ENCODE measurements at places on chromosomes 4 and X.

- DNase-seq = no peak
Measured at GRCh38 chr4:82425478-82425877, 4.8 kb downstream of the HNRNPDL start.

DNA sequence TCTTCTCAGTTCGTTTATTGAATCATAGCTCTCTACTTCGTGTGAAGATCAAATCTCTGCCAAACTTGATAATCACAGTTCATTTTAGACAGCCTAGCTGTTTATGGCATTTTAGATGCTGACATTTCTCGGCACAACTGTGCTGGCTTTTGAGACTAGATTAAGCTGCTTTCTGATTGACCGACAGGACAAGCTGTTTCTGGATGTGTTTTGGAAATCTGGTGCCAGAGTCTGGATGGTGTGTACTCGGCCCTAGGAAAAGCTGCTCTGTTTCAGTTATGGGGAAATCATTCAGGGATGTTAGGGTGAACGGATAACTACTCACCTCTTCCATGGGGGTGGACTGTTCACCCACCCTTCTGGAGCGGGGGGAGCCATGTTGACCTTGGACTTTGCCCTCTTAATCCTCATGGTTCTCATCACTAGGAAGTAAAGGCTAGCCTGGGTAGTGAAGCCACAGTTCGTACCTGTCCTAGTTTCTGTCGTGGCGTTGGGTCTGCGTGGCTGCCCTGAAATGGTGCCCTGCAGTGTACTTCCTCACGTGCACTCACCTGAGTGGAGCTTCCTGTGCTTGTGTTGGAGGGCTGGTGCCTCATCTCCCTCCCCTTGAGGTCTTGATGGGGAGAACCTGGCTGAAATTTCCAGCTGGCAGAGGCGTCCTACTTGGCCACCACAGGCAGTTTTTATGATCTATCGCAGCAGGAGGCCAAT, 13.7 kb upstream of the WDR1 start:
- DNase-seq = no peak

DNA sequence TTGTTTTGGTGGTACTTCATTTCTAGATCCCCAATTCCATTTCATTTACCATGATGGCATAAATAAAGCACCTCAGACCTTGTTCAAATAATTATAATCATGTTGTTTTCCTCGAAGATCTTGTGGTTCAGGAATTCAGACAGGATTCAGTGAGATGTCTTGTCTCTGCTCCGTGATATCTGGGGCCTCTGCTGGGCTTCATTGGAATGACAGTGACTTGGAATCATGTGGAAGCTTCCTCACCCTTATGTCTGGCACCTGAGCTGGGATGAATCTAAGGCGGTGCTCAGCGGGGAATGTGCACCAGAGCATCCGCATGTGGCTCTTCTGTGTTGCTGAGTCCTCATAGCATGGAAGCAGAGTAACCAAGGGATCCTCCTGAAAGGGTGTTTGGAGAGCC, 132.2 kb downstream of the VEGFC start:
- DNase-seq = no peak

DNA sequence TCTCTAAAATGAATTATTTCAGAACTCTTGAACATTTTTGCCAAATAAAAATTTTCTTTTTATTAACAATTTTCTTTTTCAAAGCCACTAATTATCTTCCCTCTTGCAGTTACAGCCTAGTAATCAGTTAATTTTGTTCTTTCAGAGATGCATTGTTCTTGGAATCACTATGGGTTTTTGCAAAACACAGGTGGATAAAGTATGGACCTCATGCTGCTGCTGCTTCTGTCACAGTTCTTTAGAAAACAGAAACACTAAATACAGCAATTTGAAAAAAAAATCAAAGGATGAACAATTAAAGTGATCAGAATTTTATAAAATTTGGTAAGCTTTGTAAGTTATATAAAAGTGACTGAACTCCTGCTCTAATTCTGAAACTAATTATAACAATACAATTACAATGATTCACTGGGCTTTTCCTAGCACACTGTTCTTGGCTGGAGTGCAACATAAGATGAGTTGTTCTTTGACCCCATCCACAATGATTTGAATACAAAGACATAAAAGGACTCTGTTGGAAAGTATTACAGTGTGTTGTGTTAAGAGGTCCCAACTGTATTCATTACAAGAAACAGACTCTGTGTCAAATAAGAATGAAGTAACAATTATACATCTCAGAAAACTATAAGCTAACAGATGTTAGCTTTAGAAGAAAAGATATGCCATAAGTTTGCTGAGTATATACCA, 59.4 kb upstream of the GK2 start:
- no peak for DNase-seq

- no peak for DNase-seq
Measured at GRCh38 chr4:23504083-23504482, 385.8 kb downstream of the PPARGC1A start.

DNA sequence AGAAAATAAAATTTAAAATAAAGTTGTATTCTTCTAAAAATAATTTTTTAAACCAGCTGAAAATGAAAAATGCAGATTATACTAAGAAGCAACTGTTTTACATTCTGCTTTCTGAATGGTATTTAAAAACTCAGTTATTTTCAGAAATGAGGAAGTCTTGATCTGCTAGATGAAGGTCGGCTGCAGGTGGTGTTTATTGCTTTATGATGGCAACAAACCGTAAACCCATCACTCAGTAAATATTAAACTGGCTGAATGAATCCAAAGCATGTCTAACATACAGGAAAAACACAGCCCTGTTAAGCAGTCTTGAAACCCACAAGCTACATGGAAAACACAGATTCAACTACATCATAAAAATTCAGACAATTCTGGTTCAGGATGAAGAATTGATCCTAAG, 29.3 kb downstream of the DYNLT3 start:
- no peak for DNase-seq

DNA sequence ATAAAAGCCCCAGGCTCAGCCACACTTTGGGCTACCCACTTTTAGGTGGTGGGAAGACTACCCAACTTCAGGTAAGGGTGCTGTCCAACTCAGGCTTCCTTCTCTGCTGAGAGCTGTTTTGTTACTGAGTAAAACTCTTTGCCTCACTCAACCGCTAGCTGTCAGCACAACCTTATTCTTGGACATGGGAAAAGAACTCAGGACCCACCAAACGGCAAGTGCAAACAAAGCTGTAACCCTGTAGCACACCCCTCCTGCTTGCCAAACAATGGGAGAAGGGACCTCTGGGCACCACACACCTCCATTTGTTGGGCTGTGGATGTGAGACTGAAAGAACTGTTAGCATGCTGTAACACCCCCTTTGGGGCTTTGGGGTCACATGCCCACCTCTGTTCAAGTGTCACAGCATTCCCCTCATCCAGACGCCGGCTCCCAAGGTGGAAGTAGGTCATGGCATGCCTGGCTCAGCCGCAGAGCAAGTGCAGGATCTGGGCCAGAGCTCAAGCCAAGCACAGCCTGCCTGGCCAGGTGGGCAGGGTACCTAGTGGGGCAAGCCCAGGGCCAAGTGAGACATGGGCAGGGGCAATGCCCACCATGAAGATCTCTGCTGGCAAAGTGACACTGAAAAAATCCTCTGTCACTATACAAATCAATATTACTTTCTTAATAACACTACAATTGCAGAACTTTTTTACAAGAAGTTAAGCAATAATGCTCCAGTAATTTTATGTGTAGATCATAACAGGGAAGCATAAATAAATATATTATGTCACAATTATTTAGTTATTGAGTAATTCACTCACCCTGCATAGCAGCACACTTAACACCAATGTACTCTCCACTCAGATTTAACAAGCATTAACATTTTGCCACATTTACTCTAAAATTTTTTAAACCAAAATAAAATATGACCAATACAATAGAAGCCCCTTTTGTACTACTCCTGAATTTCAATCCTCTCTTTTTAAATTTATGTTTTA, 107.2 kb downstream of the TBCK start:
- no peak for DNase-seq

- no peak for DNase-seq
Measured at GRCh38 chr4:124641715-124642381, 70.7 kb downstream of the ANKRD50 start.

DNA sequence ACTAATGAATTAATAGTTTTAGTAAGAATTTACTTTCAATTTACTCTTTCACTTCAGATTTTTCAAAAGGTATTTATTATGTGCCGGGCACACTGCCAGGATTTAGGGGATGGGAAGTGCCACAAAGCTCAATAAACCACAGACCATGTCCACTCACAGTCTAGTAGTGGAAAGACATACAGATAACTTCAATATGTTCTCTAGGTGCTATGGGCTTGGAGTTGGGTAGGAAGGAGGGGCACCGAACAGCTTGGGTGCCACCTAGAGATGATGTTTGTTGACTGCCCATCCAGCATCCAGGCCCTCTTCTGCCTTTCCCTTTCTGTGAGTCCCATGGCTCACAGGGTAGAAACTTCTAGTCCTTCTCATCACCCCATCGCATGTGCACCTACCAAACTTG, 17.8 kb downstream of the MFAP3L start:
- DNase-seq = peak; percentile 85

DNA sequence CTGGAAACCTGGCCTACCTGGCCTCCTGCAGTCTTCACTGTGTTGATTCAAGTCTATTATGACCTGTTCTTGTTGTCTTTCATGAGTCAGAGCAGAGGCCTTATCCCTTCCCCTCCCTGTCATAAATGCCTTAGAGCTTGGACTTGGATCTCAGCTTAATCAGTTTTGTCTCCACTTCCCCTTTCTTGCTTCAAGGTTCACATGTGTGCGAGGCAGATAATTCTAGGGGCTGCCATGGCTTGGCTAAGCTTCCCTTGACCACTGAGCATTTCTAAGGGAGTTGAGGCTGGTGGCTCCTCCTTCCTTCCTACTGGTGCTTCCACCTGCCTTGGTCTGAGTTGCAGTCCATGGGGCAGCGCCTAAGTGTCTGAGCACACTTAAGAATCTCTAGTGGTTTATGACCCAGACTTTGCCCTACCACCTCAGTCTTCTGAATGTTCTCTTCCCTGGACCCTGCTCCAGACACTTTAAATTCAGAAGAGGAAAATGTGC, 1.7 kb upstream of the HEPH start:
- no peak for DNase-seq

DNA sequence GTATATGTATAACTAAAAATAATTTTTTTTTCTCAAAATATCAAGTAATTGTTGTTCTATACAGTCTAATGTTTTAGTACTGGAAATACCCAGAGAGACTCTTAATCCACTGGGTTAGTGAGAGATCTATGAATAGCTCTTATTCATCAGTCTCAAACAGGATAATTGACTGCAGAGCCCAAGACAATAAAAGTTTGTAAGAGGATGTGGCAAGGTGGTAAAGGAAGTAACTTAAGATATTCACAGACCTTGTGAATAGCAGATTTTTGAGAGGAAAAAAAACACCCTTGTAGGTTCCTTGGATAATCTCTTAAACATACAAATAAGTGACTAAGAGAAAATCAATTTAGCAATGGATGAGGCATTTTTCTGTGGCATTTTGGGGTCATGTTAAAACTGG, 210.9 kb upstream of the FAM241A start:
- no peak for DNase-seq

- DNase-seq = no peak
Measured at GRCh38 chrX:123994730-123995129, 33.2 kb downstream of the STAG2 start.

GRCh38 chrX:85065512-85066198, 62.0 kb downstream of the APOOL start:
- DNase-seq = no peak

GRCh38 chrX:148784137-148784536, 283.7 kb downstream of the AFF2 start:
- no peak for DNase-seq

DNA sequence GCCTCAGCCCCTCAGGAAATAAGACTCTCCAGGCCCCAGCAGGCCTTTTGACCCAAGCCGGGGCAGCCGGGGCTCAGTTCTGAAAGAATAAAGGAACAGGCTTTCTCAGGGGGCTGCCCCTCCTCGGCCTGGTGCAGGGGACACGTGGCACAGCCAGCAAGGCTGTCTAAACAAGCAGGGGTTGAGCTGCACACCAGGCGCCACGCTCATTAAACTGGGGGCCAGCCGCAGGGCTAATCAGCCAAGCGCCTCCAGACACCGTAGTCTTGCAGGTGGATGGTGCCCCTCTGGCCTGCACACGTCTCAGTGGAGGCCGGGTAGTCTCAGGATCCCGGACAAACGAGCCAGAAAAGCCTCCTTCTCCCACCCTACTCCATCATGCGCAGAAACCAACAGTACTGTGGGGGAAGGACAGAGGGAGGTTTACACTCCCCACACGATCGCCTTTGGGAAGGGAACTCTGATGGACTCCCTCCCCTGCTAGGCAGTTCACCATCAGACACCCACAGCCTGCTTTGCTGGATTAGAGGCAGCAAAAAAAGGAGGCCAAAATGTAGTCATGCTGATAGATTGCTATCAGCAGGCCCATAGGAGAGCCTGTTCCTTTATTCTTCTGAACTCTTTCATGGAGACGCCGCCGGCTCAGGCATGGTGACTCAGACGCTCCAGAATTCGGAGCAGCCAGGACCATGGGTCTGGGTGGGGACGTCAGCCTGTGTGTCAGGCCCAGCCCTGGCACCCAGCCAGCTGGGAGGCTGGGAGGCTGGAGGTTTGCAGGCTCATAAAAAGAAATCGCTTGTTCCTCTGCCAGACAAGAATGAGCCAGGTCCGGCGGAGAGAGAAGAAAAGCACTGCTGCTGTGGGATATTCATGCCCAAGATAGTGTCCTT, 342.4 kb downstream of the BCOR start:
- peak; percentile 2 for DNase-seq

GRCh38 chr4:186201535-186202230, 10.3 kb downstream of the CYP4V2 start:
- DNase-seq = peak; percentile 50

GRCh38 chrX:132171478-132171877, 43.7 kb upstream of the FRMD7 start:
- peak; percentile 2 for DNase-seq

GRCh38 chrX:14064626-14065432, 35.1 kb upstream of the GEMIN8 start:
- DNase-seq = peak; percentile 3

DNA sequence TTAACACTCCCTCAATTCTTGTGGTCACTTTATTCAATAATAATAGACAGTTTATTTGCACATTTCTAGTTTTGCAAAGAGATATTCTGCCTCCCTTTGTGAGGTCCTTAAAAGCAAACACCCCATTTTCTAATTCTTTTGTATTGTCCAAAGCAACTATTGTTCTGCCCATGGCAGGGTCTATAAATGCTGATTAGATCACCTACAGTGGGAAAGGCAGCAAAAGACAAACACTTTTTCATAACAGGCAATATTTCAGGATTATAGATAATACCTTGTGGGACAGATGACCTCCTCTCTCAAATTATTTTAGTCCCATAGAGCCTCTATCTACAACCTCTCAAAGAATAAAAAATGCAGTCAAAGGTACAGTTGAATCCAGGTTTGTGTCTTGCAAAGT, 28.6 kb downstream of the COMMD8 start:
- DNase-seq = no peak

DNA sequence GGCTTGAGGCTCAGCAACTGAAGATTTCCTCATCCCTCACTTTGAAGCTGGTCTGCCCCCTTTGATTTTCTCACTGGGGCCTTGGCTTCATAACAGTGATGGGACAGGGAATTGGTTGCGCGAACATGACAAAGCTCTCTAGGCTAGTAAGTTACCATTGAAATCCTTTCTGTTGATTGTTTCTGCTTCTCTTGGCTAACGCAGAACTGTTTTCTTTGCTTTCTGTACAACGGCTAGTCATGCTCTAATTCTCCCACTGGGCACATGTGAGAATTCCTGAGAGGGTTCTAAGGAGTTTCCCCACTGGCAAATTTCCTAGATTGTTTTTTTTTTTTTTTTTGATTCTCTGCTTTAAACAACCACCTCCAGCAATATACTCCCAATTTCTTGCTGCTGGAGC, 738.6 kb downstream of the PCDH7 start:
- no peak for DNase-seq

Measured in hematopoietic multipotent progenitor cell treated with erythropoietin and hydrocortisone succinate and interleukin-3 and kit ligand, for 15 days (in vitro differentiated cells).